Stimulated activated CD8-positive, alpha-beta memory T cell treated with anti-CD3 and anti-CD28 coated beads, Interleukin-4, amount 100 ng/mL, for 1 hour (primary cell): ENCODE measurements at places on chromosomes 2 and 18.

DNA sequence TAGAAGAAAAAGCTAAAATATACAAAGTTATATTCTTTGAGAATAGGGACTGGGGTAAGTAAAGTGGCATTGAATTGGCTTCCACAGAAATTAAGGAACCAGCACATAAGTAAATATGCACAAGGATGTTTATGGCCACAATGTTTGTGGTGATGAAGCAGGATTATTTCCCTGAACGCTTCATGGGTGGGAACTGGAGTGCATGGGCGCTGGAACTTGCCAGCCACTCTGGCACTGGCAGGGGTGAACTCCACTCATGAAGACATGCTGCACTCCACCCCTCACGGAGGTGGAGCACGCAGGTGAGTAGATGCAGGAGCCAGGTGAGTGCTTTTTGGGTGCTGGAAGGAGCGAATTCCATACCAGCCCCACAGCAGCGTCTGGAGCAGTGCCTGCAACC is 94.1 kb downstream of the BCL2 start:
- no peak for DNase-seq

DNA sequence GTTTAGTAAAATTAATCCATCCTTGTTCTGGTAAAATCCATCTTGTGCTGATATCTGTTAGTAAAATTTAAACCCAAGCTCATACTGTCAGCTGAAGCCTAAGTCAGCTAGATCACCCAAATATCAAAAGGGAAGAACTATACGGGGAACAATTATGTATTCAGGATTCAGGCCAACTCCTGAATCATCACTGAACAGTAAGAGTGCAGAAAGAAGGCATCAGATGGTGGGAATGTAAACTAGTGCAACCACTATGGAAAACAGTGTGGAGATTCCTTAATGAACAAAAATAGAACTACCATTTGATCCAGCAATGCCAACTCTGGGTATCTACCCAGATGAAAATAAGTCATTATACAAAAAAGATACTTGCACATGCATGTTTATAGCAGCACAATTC is 81.8 kb downstream of the RAPGEF4 start:
- DNase-seq: no peak

GRCh38 chr18:23992089-23992940 is 22.2 kb upstream of the TTC39C start:
- DNase-seq: no peak

DNA sequence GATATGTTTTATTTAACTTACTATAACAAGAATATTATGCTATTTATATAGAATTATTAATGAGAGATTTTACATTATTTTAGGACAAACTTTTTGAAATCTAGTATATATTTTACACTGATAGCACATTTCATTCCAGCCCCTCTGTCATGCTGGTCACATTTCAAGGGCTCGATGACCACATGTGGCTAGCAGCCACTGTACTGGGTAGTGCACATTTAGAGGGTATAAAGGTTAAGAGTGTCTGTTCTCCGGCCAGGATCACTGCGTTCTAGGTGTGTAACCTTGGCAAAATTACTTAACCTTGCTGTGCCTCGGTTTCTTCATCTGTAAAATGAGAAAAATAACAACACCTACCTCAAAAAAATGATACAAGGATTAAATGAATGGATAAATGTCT is 87.2 kb upstream of the TNP1 start:
- no peak for DNase-seq

DNA sequence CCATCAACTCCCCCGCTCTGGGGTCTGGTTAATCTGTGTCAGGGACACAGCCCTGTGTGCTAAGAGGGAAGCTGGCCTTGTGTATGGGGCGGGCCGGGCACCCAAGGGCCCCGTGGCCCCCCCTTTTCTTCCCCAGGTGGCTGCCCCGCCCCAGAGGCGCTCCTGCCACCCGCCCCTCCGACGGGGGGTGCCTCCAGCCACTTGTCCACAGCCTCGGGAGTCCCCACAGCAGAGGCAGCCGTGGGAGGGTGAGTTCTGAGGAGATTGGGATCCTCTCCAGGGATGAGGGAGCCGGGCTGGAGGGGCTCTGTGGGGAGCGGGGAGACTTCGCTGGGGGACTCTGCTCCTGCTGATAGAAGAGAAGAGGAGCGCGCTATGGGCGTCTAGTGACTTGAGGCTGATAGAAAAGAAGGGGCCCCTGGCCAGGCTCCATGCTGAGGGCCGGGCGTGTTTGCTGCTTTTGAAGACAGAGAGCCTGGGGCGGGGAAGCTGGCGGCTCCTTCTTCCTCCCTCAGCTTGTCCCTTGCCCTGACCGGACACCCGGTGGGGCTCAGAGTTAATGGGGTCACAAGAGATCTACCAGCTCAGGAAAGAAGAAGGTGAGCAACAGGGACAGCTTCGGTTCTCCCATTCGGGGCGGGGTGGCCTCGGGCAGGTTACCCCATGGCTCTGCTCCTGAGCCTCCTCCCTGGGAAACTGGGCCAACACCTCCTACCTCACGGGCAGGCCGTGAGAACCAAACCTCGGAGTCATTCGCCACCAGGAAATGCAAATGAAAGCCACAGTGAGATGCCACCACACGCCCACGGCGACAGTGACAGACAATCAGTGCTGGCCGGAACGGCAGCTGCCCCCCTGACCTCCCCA is 89.4 kb upstream of the TAF1B start:
- DNase-seq: no peak

GRCh38 chr2:236546561-236547002 is 23.0 kb upstream of the ACKR3 start:
- no peak for DNase-seq

GRCh38 chr2:64213532-64214275 is 69.5 kb upstream of the PELI1 start:
- DNase-seq: no peak

- DNase-seq: no peak
Observed at GRCh38 chr18:25102662-25103061, 249.3 kb downstream of the ZNF521 start.

- DNase-seq: no peak
Observed at GRCh38 chr2:217903142-217903858, 99.5 kb downstream of the TNS1 start.

DNA sequence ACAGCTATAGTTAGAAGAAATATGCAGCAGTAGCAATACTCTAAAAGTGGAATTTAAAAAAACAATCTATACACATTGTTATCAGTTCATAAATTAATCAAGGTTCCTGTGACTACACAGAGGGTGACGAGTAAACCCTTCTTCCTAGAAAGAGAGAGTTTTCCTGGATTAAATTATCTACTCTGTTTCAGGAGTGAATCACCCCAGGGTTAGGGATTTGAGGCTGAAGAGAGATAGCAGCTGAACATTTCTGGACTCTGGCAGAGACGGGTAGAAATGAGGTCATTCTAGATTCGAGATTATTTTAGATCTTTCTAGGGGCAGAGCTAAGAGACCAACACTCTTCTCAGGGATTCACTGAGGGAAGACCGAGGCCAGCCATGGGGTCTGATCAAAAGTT is 38.8 kb upstream of the PMAIP1 start:
- no peak for DNase-seq

DNA sequence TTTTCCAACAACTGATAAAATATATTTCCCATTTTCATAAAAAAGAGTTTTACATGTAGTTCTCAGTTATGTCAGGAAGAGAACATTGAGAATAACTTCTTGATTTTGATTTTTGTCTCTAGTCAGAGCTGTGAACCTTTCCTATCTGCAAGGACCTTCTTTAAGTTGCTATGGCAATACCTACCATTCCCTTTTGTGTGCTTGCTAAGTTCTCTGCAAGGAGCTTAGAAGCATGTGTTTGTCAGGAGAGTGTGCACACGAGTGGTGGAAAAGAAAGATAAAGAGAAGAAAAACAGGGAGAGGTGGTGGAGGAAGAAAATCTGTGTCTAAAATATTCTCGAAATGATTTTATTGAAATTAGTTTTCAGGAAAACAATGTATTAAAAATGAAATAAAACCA is 140.3 kb upstream of the SLC8A1 start:
- no peak for DNase-seq

GRCh38 chr2:234032279-234032856 is 18.1 kb upstream of the SPP2 start:
- DNase-seq: no peak

DNA sequence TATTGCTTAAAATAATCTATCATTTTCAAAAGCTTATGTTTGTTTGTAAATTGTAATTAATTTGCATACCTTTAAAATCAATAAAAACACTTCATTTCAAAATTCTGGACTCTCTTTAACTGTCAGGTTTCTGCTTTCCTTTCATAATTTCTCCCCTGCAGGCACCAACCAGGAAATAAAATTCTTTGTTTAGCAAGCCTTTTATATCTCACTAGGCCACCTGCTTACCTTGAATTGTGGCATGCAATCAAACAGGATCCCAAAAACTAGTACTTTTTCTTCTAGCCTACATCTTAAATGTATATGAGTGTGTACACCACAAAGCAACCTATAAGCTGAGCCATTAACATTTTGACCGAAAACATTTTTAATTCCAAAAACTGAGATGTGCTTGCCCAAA is 233.1 kb downstream of the NR4A2 start:
- no peak for DNase-seq

DNA sequence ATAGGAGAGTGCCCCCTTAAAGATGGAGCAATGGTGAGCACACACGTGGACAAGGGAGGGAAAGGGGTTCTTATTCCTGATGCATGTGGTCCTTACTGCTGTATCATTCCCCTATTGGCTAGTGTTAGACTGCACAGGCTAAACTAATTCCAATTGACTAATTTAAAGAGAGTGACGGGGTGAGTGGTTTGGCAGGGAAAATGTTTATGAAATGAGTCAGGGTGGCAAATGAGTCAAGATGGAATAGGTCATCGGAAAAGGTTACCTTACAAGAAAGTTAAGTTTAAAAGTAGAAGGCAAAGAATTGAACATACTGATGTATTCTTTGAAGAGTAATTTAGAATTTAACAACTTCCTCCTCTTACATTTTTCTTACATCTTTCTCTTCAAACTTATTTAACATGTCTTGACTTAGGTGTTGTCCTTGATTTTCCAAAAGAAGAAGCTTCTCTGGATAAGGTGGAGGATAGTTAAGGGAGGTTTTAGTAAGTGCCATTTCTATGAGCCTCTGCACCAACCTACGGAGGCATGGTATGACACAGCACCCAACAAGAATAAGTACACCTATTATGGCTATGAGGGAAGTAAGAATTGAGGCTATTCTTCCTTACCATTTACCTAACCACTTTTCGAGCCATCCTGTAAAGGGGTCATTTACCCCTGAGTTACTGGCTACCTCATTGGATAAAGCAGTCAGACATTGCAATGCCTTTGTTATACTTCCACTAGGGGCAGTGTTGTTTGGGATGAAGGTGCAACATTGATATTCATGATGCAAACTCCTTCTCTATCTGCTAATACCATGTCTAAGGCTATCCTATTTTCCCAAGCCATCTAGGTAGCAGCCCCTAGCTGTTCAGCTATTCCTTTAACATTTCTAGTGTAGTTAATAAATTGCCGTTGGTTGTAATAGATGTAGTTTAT is 1345.8 kb upstream of the LRRTM1 start:
- DNase-seq: no peak

GRCh38 chr2:85929096-85930050 is 40.6 kb upstream of the ST3GAL5 start:
- no peak for DNase-seq

DNA sequence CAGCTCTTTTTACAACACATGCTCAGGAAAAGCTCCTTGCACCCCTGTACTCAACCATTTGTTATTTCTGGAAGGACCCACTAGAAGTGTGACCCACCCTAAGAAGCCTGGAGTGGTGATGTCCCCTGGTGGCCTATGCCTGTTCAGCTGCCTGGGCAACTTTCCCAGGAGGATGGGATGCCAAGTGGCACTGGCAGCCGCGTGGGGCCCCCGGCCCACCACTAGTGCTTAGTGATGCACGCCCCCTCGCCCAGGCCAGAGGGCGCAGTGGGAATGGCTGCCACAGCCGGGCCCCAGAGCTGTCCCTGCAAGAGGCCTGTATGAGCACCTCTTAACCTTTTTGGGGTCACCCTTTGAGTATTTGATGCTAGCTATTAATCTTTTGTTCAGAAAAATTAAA is 18.1 kb downstream of the IMPA2 start:
- no peak for DNase-seq

DNA sequence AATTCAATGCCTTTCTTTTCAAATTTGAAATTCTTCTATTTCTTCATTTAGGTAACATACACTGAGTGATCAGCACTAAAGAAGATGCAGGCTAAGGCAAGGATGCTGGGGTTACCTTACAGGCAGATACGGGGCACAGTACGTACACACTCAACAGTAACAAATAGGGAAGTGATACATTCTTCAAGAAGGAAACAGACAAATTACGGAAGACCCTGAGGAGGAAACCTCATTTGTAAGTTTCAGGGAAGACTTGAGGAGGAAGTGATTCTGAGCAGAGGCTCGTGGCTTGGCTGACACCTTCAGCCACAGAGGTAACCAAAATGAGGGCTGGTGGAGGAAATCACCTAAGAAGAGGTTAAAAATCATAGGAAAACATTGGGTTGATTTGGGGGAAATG is 1108.3 kb upstream of the KLHL29 start:
- DNase-seq: no peak

DNA sequence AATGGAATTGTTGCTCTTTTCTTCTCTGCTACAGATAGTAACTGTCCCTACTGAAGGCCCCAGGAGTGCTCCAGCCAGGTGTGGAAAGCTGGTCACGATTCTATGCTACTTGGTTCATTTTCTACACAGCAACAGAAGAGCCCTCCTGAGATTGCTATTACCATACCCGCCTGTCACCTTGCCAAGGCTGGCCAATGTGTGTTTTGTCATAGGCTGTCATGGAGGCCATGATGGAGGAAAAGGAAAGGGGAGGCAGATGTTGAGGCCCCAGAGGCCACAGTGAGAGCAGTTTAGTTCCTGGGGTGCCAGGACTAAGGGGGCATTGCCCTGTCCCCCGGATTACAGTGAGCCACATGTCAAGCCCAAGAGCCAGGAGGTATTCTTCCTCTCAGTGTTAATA is 952 bp downstream of the ELMOD3 start:
- no peak for DNase-seq

GRCh38 chr2:224220586-224221255 is 181.2 kb downstream of the FAM124B start:
- no peak for DNase-seq

- DNase-seq: no peak
Observed at GRCh38 chr2:111007757-111008688, 112.7 kb upstream of the BCL2L11 start.

- no peak for DNase-seq
Observed at GRCh38 chr2:218829868-218830451, 1.6 kb downstream of the PRKAG3 start.

- DNase-seq: no peak
Observed at GRCh38 chr2:83079007-83079406, 1380.1 kb downstream of the SUCLG1 start.

DNA sequence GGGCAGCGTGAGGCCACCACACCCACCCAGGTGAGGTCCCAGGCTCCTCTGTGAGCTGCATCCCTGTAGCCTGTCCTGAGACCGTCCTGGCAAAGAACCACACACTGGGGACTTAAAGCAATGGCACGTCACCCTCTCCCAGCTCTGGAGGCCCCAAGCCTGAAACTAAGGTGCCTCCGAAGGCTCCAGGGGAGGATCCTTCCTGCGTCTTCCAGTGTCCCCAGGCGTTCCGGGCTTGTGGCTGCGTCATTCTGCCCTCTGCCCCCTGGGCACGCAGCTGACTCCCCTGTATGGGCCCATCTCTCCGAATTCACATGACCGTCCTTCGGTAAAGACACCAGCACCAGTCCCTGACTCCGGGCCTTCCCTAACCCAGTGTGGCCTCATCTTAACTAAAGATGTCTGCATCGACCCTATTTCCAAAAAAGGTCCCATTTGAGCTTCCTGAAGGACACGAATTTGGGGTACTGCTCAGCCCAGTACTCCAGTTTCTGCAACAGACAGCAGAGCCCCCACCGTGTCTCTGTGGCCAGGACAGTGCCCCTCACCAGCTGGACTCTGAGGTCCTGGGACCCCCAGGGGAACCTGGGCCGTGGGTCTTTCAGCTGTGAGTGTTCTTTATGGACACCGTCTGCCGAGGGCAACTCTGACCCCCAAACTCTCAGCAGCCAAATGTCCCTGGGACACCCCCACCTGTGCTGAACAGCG is 75.2 kb upstream of the CTDP1 start:
- DNase-seq: no peak
